ENCODE measurements at places on chromosomes 12 and 14. TPM values are rescaled to one million over a fixed set of nuclear protein-coding genes. Genes with fewer than 3 reads are reported as not detected.

Gene TOMM20L
- not detected for polyA plus RNA-seq

Gene TBC1D30
- not detected for polyA plus RNA-seq

Gene VRTN
- polyA plus RNA-seq, result not detected

Gene MEG3
- polyA plus RNA-seq, result not detected

Gene KANSL2
- polyA plus RNA-seq, result 34.3 TPM

Gene KRT80
- not detected for polyA plus RNA-seq

Gene SYNDIG1L
- not detected for polyA plus RNA-seq

Gene SLCO1A2
- not detected for polyA plus RNA-seq

Gene PTCSC3
- polyA plus RNA-seq, result not detected

Gene ABCD2
- polyA plus RNA-seq, result 8.7 TPM

Gene ZFHX2
- polyA plus RNA-seq, result not detected

Gene C12orf50
- not detected for polyA plus RNA-seq

Gene KRT6A
- polyA plus RNA-seq, result not detected

Gene BHLHE41
- not detected for polyA plus RNA-seq

Gene EPS8
- polyA plus RNA-seq, result 2.3 TPM

Gene NXPH4
- not detected for polyA plus RNA-seq

Gene C1S
- polyA plus RNA-seq, result not detected

Gene KCNMB4
- 0.70 TPM for polyA plus RNA-seq

Gene ADSS1
- 1.6 TPM for polyA plus RNA-seq

Gene FIGNL2
- 0.12 TPM for polyA plus RNA-seq

Gene CCDC197
- polyA plus RNA-seq, result not detected

Gene GPHN
- polyA plus RNA-seq, result 6.3 TPM

Gene PPP4R4
- polyA plus RNA-seq, result 0.17 TPM

Gene SALL2
- 1.4 TPM for polyA plus RNA-seq

Gene ACSS3
- not detected for polyA plus RNA-seq

Gene MUCL1
- polyA plus RNA-seq, result not detected

Gene P2RX2
- not detected for polyA plus RNA-seq

Gene HEATR5A
- polyA plus RNA-seq, result 6.1 TPM

Gene NGB
- not detected for polyA plus RNA-seq

Gene SYNE3
- polyA plus RNA-seq, result 4.3 TPM

Gene GPR65
- polyA plus RNA-seq, result 40.4 TPM

Gene SLC10A1
- polyA plus RNA-seq, result not detected

Gene SERPINA1
- polyA plus RNA-seq, result not detected

Gene GNPNAT1
- 11.2 TPM for polyA plus RNA-seq

Gene NKX2-1
- not detected for polyA plus RNA-seq

Gene WNT1
- polyA plus RNA-seq, result 2.3 TPM

Gene HOMEZ
- 4.9 TPM for polyA plus RNA-seq
